H1 (cell line): ENCODE measurements at places on chromosomes 7 and 10. TPM values are rescaled to one million over a fixed set of nuclear protein-coding genes. Genes with fewer than 3 reads are reported as not detected.

Gene PPP1R17
- total RNA-seq = 2.5 and 3.8 TPM in 2 replicates

Gene DYDC2
- 3.5 and 5.2 TPM in 2 replicates for total RNA-seq

GRCh38 chr7:152338561-152338960 lies 97.2 kb downstream of the KMT2C start:
- H3K4me3 ChIP-seq = no peak overlapping the region
- DNase-seq = no peak
- no peaks in the 10 kb centered on the region for H3K27me3 ChIP-seq

- DNase-seq = no peak
- no peak overlapping the region for H3K27ac ChIP-seq
- H3K27me3 ChIP-seq = no peaks in the 10 kb centered on the region
- peak overlapping the region; percentile 91 for H3K4me3 ChIP-seq
Measured at GRCh38 chr7:100176096-100177044, 811 bp downstream of the GPC2 start.
